ENCODE measurements at places on chromosomes 3 and 15.
A peak's percentile ranks its signal among the peaks of the same experiment; 100 is the strongest.

DNA sequence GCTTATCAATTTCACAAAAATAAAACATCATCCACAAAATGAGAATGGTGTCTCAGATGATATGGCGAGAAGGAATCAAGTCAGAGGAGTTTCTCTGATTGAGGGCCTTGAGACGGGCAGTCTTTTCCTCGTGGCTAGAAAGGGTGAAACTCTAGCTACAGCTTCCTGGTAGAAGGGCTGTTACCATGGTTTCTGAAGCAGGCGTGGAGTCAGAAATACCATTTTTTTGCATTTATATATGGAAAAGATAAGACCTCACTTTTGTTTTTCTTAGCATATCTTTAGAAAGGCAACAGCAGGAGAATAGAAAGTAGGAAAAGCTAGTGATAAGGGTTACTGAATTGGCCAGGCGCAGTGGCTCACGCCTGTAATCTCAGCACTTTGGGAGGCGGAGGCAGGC lies 17.3 kb upstream of the SAMD7 start:
- no peak for DNase-seq

- no peak for DNase-seq
Observed at GRCh38 chr15:70093070-70093469, 4.6 kb downstream of the TLE3 start.

- no peak for DNase-seq
Observed at GRCh38 chr3:99393961-99394360, 244.4 kb upstream of the COL8A1 start.

DNA sequence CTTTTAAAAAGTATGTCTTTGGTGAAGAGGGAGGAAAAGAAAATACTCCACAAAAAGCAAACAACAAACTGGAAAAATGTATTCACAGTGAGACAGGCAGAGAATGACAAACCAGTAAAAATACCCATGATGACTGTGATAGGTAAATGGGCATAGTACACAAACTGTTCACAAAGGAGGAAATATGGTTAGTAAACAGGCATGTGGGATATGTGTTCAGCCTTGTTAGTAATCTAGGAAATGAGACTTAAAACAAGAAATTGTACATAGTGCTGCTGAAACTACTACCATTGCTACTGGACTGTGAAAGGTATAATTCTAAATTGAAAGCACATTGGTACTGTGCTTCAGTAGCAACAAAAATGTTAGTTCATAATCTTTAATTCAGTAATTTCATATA lies 50.1 kb downstream of the UBE2E2 start:
- no peak for DNase-seq

DNA sequence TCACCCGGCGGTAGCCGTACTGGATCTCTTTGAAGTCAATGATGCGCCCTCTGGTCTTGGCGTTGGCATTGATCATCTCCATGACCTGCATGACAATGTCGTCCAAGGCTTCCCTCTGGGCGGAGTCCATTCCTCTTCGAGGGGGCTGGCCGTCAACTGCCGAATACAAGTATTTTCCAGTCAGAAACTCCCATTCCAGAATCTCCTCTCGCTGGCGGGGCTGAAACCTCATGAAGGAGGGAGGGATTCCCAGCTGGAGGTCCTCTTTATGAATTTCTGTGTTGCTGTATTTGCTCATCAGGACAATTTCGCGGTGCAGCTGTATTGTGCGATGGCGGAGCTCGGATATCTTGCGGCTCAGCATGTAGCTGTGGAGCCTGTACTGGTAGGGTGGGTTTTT lies 73.4 kb downstream of the CHSY1 start:
- no peak for DNase-seq

DNA sequence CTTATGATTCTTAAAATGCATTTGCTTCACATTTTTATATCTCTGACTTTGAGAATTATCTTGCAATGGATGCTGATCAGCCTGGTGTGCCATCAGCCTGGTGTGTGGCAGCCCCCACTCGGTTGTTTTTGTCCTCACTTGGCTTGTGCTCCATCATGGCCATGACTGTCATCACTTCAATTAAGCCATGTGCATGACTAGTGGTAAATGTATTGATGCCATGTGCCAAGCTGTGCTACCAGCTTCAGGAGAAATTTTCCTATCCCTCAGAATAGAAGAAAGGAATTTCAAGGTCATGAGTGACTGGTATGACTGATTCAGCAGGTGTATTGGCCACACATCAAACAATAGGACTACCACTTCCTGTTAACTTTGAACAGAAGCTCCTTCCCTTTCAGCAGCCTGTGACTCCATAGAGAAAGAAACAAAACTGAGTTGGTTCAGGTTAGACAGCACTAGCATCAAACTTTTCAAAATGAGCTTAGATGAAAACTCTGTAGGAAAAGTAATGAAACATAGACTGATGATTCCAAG lies 251.7 kb downstream of the GRM7 start:
- DNase-seq, result no peak

DNA sequence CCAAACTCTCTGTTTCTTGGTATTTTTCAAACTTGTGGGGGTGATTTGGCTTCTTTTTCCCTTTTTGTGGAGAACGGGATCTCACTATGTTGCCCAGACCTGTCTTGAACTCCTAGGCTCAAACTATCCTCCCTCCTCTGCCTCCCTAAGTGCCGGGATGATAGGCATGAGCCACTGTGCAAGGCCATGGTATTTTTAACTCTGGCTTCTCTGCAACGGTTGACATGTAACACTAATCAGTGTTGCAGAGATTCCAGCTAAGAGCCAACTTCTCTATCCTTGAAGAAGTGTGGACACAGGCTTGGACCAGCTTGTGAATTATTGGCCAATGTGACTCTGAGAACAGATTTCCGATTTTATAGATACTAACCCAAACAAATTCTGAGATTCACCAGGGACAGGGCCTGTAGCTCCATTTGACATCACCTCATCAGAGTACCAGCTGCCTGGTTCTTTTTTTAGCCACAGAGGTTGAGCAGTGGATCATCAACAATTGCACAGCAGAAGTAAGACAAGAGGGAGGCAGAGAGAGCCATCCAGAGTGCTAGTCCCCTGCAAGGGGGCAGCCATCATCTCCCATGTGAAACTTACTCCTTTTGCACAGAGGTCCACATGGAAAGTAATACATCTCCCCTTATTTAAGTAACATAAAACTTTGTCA lies 98.1 kb upstream of the SYNPR start:
- DNase-seq, result no peak

- no peak for DNase-seq
Observed at GRCh38 chr3:153958635-153959595, 162.3 kb upstream of the ARHGEF26 start.

DNA sequence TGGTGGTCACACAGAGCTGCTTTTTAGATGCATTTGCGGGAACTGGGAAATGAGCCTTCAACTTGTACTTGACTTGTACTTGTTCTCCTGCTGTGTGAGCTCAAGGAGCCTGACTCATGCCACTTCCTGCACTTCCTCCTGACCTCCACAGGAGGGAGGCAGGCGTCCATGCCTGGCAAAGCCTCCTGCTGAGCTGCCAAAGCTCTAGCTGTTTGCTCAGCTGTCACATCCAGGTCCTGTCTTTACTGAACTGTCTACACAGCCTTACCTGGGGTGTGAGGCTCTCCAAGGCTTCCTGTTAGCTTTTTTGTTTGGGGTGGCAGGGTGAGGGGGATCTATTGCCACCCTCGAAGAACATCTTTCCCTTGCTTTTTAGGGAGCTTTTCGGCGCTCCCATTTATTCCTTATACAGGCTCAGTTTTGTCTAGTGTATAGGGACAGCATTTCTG lies 6.4 kb downstream of the THPO start:
- DNase-seq, result peak; percentile 67

GRCh38 chr3:40265181-40265580 lies 44.3 kb upstream of the EIF1B start:
- DNase-seq, result no peak

DNA sequence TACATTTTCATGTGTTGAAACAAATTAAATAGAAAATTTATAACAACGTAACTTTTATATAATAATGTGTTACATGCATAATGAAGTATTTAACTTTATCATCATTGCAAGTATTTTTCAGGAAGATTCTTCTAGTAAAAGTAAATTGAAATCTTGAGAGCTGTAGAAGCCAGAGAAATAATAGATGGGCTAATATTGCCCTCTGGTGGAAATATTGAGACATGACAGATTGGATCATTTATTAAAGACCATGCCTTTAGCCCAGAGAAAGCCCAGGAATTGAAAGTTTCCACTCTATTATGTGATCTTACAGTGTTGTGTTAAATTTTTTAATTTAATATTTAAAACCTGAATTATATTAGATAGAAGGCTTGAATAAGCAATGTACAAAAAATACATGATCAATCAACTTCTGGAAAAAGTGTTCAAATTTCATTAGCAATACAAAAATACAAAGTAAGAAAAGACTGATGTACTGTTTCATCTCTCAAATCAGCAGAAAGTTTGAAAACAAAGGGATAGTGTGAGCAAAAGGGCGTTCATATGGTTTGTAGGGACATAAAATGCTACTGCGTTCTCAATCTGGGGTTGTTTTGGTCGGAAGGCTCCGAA lies 52.7 kb upstream of the SPTSSB start:
- DNase-seq, result no peak

- DNase-seq, result no peak
Observed at GRCh38 chr3:15638891-15639262, 37.3 kb downstream of the BTD start.

GRCh38 chr15:55914446-55914845 lies 79.0 kb downstream of the NEDD4 start:
- no peak for DNase-seq

GRCh38 chr15:101398247-101398646 lies 91.3 kb downstream of the PCSK6 start:
- no peak for DNase-seq

- no peak for DNase-seq
Observed at GRCh38 chr15:37813306-37813705, 121.1 kb upstream of the TMCO5A start.

- DNase-seq, result peak; percentile 40
Observed at GRCh38 chr15:31327669-31328427, 1.2 kb downstream of the KLF13 start.

GRCh38 chr15:36959746-36960145 lies 140.6 kb downstream of the MEIS2 start:
- no peak for DNase-seq

DNA sequence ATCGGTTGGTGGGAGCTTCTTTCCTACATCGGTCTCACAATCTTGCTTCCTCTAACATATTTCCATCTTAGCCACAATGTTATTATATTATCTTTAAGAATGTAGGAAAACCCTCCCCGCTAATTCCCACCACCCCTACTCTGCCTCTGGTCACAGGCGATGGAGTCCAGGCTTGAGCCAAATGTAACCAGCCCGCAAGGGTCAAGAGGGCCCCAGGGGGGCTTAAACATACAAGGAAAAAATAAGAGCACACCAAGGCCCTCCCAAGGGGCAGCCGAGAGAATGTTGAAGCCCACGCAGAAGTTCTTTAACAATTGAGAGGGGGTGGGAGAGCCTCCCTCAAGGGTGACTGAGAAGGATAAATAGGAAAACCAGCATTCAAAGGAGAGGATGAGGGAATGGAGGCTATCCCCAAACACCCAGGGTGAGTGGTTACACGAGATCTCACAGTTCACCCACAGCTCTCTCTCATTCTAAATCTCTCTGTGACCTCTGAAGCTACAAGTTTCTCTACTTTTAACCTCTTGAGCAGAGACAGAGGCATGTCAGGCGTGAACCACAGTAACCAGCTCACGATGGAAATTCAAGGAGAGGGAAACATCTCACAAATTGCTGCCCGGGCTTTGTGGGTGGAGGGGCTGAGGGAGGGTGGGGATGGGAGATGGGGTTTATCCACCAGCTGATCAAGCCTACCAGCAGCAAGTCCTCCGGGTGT lies 31.4 kb upstream of the UACA start:
- DNase-seq, result no peak

DNA sequence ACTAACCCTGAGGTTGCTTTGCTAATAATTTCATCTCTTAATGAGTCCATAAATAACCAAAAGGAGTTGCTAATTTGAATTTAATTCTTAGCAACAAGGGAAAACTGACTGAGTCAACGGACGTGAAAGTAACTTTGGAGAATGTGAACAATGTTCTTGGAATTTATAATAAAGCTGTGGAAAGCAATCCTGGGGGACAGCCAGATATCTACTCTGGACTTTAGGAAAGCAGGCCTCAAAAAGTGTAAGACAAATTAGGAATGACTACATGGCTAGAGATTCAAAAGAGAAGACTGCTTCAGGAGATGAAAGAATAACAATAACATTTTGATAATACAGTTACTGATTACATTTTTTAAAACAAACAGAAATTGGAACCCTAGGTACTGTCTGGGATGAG lies 318.4 kb upstream of the COL8A1 start:
- no peak for DNase-seq

- DNase-seq, result no peak
Observed at GRCh38 chr3:130783629-130784028, 37.0 kb upstream of the PIK3R4 start.

DNA sequence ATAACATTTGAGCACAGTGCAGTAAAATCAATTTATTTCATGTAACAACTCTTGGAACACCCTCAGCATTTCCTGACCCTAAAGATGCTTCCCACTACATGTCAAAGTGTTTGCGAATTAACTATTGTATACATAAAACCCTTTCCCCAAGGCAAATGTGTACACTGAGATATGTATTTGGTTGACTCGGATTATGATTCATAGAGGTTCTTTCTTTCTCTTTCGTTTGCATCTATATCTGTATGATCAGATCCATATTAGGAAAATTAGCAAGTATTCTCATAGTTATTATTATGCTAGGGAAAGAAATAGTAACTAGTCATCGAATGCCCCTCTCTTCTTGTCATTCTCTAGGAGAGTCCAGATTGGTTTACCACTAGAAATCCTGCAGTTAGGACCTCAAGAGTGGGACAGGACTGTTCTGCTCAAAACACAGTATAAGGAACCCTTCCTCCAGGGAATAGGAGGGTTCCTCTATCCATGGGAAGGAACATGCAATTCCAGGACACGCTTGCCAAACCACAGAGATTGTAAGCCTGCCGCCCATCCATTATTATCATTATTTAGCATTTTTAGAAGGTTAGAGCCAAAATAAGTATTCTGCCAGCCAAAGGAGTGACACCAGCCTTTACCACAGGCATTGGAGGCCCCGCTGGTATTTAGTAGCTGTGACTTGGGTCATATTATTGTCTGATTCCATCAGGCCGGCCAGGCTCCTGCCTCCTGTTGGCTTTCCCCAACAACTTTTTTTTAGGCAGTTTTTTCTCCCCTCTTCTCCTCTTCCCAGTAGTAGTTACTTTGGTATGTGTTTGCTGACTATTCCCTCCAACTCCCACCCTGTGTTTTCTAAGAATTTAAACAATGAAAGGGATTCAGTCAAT lies 100.7 kb downstream of the GALK2 start:
- DNase-seq, result no peak

DNA sequence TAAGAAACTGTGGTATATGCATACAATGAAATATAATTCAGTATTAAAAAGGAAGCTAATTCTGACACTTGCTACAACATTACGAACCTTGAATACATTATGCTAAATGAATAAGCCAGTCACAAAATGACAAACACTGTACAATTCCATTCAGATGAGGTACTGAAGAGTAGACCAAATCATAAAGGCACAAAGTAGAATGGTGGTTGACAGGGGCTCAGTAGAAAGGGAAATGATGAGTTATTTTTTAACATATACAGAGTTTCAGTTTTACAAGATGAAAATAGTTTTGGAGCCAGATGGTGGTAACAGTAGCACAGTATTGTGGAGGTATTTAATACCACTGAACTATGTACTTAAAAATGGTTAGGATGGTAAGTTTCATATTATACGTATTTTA lies 254.6 kb upstream of the RBMS3 start:
- DNase-seq, result no peak

- DNase-seq, result no peak
Observed at GRCh38 chr15:99911816-99912215, 178.6 kb upstream of the LYSMD4 start.

GRCh38 chr15:40449275-40449674 lies 8.5 kb downstream of the BAHD1 start:
- no peak for DNase-seq

GRCh38 chr3:24387493-24387892 lies 107.2 kb downstream of the THRB start:
- DNase-seq, result no peak
